ENCODE measurements at places on chromosomes 3 and 15.

DNA sequence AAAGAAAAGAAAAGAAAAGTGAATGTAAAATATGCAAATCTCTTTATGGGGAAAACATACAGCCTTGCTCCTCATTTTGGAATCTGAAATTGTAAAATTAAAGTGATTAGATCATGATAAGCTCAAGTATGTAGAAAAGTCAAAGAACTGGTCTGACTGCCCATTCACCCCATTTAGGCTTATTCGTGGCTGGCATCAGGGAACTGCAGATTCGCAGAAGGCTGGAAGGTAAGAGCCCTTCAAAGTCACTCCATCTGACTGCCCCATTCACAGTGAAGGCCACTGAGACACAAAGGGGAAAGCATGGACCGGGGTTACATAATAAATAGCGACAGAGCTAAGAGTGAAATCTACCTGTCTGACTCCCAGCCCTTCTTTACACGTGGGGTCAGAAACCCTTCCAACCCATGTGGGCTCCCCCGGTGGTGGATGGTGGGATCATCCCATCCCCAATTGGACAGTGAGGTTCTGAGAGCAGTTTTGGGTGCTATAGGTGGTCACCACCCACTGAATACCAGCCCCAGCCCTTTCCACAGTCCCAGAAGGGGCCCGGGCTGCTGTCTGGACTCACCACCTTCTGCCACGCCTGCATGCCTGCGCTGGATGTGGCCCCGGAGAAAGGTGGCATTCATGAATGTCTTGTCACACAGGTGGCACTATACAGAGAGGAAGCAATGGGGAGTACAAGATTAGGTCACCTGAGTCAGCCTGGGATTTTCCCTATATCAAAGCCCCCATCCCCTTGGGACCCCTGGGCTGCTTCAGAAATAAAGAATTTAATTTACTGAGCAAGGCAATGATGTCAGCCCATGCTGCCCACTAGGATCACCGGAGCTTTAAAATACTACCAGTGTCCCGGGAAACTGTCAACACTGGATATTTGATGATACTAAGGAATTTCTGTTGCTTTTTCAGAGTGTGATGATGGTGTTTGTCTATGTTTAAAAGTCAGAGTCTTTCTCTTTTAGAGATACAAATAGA, 17.9 kb downstream of the DZIP1L start:
- no peak for DNase-seq

- no peak for DNase-seq
Measured at GRCh38 chr15:74338676-74339075, 28.8 kb downstream of the CYP11A1 start.

GRCh38 chr3:31461426-31461825, 71.3 kb upstream of the STT3B start:
- DNase-seq, result peak; percentile 22

DNA sequence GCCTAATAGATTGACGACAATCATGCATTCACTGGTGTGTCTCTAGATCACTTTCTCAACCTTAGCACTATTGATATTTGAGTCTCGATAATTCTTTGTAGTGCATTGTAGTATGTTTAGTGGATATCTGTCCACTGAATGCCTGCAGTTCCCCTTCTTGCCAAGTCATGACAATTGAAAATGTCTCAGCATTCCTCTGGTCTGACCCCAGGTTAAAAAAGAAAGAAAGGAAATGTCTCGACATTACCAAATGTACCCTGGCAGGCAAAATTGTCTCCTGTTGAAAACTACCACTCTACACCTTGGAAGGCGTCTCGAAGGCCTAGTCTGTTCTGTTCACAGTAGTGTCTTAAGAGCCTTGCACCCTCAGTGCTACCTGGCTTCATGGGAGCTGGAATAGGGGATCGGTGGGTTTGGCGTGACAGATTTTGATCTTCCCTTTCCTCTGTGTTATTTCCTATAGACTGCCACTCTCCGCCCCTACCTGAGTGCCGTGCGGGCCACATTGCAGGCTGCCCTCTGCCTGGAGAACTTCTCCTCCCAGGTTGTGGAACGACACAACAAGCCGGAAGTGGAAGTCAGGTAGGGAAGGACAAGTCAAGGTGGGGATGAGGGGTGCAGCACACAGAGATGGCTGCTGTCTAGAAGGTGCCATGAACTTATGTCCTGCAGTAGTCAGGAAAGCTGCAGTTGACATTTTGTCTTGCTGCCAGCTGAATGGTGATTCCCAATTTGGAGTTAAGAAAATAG, 4.5 kb downstream of the ARPC4 start:
- DNase-seq, result no peak

GRCh38 chr3:192467230-192468140, 259.9 kb downstream of the FGF12 start:
- DNase-seq, result peak; percentile 47

GRCh38 chr15:58148633-58149445, 10.7 kb downstream of the AQP9 start:
- DNase-seq, result no peak

- DNase-seq, result no peak
Measured at GRCh38 chr3:113895964-113896363, 51.8 kb upstream of the ZDHHC23 start.

DNA sequence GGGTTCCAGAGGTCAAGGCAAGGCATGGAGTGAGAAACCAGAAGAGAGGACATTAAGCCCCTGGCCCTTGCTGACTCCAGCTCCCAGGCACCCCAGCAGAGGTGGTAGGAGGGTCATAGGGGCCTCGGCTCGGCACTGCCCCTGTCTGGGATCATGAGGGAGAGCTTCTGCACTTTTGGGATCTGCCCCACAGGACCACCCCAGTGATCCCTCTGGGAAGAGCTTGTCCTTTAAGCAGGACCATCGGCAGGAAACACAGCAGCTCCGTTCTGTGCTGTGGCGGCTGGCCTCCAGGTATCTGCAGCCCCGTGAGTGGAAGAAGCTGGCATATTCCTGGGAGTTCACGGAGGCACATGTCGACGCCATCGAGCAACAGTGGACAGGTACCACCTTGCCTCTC, 35.5 kb downstream of the ANKDD1A start:
- DNase-seq, result no peak

- DNase-seq, result no peak
Measured at GRCh38 chr3:12932347-12932746, 91.0 kb upstream of the RPL32 start.

DNA sequence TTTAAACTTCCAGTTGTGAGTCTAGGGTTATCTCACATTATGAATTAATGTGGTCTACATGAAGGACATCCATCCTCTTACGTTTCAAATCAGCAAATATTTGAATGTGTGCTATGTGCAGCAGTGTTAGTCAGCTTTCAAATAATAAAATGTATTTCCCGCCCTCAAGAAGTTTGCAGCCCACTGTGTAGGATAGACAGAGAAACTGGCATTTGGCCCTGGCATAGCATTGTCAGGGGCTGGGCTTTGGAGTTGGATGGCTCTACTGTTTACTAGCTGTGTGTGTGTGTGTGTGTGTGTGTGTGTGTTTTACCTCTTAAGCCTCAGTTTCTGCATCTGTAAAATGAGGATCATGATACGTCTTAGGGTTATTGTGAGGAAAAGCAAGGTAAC, 400.5 kb upstream of the C2CD4B start:
- no peak for DNase-seq

DNA sequence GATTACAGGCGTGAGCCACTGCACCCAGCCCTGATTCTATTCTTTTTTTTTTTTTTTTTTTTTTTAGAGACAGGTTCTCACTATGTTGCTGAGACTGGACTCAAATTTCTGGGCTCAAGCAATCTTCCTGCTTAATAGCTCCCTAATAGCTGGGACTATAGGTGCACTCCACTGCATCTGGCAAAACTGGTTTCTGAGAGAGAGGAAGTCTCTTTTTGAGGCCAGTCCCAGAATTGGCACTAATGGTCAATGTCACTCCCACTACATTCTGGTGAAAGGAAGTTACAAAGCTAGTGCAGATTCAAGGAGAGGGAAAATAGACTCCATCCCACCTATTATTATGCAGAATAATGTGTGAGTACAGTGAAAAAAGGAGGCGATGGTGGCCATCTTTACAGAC, 5.8 kb upstream of the TGFBR2 start:
- DNase-seq, result no peak

GRCh38 chr3:189883113-189883753, 237.5 kb downstream of the P3H2 start:
- no peak for DNase-seq

GRCh38 chr3:167728632-167729323, 5.9 kb downstream of the PDCD10 start:
- DNase-seq, result no peak

GRCh38 chr15:90376789-90377188, 11.3 kb upstream of the IQGAP1 start:
- DNase-seq, result no peak

- DNase-seq, result no peak
Measured at GRCh38 chr15:57767481-57767880, 61.0 kb downstream of the POLR2M start.

DNA sequence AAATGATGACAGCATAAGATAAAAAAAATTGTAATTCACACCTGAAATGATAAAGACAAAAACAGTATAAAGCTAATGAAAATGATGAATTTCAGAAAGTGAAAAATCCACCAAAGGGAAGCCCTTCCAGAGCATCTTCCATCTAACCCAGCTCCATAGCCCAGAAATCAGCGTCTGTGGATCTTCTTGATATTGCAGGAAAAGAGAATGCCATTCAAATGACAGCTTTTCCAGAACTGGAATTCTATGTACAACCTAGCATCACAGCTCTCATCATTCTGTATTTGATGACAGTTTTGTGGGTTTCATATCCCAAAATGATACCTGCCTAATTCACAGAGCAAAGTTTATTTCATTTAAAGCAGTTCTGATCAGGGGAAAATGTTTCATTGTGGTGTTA, 267.3 kb downstream of the FHIT start:
- no peak for DNase-seq

DNA sequence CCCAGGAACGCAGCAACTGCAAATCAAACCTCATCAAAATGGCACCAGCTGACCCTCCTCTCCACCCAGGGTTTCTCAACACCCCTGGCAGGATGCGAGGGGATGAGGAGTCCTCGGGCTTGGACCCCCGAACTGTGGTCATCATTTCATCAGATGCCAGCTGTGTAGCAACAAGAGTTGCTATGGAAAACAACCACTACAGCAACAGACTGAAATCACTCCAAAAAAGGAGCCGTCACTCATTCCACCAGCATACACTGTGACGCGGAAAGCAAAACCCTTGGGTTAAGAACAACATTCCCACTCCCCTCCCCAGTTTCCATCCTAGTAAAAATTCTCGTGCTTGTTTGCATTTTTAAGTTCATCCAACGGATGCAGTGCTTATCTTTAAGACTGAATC, 40.1 kb downstream of the VGLL4 start:
- peak; percentile 94 for DNase-seq

DNA sequence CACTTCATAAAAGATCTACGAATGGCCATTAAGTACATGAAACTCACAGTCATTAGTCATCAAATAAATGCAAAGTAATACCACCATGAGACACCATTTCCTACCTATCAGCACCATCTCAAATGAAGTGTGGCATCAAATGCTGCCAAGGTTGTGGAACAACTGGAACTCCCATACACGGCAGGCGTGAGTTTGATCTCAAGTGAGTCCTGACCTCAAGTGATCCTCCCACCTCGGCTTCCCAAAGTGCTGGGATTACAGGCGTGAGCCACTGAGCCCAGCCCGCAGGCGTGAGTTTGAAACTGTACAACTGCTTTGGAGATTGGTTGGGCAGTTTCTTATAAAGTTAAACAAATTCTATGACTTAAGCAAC, 28.8 kb upstream of the HDAC11 start:
- DNase-seq, result no peak

- DNase-seq, result no peak
Measured at GRCh38 chr3:98966434-98966833, 64.9 kb upstream of the DCBLD2 start.

GRCh38 chr3:186458306-186459107, 85.7 kb downstream of the CRYGS start:
- DNase-seq, result no peak

DNA sequence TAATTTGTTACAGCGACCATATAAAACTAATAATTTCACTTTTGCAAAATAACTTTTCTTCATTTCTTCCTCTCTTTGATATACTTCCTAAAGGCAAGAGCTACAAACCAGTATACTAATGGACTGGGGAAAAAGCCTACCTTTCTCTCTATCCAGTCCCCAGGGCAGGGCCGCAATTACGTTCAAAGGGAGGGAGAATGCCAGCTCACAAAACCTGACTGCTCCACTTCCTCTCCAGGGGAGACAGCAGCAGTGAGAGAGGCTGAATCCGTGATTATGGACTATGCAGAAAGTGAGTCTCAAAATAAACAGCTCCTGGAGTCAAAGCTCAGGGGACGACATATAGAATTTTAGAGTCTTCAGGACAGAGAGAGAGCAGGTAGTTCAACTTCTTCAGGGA, 126.9 kb upstream of the HES1 start:
- no peak for DNase-seq

DNA sequence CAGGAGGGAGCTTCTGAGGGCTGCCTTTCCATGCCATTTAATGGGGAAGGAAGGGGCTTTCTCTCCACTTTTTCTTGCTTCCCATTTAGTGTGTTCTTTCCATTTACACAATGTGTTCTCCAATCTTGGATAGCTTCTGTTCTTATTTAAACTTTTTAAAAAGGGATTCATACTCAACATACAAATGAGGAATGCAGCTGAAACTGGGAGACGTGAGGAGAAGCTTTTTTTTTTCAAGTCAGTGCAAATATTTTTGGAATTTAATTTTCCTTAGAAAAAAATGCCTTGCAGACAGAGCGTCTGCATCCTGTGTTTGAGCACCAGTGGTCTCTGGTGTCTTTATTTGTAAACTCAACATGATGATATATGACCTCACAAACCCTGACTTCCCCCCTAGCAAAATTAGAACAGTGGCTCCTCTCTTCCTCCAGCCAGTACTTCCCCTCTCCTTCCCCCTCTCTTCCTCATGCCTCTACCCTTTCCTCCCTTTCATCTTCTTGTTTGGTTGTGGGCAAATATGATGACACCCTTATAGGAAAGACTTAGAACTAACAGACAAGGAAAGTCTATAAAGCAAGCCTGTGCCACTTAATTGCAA, 48.1 kb upstream of the PCSK6 start:
- no peak for DNase-seq

GRCh38 chr3:15269091-15269989, 63.0 kb downstream of the SH3BP5 start:
- peak; percentile 98 for DNase-seq

GRCh38 chr3:135268941-135269532, 474.0 kb downstream of the EPHB1 start:
- DNase-seq, result no peak

DNA sequence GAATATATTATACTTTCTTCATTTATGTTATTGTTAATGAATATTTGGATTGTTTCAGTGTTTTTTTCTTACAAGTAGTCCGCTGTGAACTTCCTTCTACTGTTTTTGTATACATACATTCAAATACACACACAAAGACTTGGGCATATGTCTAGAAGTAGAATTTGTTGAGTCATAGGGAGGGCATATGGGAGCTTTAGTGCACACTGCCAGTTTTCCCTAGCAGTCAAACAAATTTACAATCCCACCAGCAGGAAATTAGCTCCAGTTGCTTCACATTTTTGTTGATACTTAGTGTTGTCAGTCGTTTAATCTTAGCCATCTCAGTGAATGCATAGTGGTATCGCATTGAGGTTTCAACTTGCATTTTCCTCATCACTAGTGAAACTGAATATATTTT, 492.3 kb downstream of the DIPK2A start:
- DNase-seq, result no peak

Data from iris pigment epithelial cell (primary cell).